Activated CD4-positive, alpha-beta memory T cell treated with anti-CD3 and anti-CD28 coated beads for 36 hours (primary cell): ENCODE measurements at places on chromosomes 3 and 15. TPM values are rescaled to one million over a fixed set of nuclear protein-coding genes. Genes with fewer than 3 reads are reported as not detected.
A peak's percentile ranks its signal among the peaks of the same experiment; 100 is the strongest.

GRCh38 chr3:196643201-196643749 is 3.8 kb downstream of the NRROS start:
- DNase-seq: peak; percentile 73

Gene CCR3
- total RNA-seq: not detected

GRCh38 chr3:122627301-122627700 is 49.9 kb downstream of the PARP15 start:
- no peak for DNase-seq

- no peak for DNase-seq
Observed at GRCh38 chr3:110495201-110495927, 576.3 kb upstream of the NECTIN3 start.

GRCh38 chr3:51705276-51706020 is 1.4 kb upstream of the GRM2 start:
- DNase-seq: no peak

- DNase-seq: no peak
Observed at GRCh38 chr3:89101921-89102320, 5.5 kb upstream of the EPHA3 start.
